ENCODE measurements at places on chromosomes 7 and 10.
A peak's percentile ranks its signal among the peaks of the same experiment; 100 is the strongest.

DNA sequence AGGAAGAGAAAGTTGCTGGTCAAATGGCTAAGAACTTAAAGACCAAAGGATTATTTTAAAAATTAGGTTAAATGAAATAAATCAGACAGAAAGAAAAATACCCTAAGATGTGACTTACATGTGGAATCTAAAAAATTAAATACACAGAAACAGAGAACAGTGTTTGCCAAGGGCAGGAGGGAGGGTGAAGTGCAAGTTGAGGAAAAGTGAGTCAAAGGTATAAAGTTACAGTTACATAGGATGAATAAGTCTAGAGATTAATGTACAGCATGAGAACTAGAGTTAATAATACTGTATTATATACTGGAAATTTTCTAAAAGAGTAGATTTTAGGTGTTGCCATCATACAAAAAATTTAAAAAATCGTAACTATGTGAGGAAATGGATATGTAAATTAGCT, 146.3 kb downstream of the MDFIC start:
- no peak for DNase-seq

DNA sequence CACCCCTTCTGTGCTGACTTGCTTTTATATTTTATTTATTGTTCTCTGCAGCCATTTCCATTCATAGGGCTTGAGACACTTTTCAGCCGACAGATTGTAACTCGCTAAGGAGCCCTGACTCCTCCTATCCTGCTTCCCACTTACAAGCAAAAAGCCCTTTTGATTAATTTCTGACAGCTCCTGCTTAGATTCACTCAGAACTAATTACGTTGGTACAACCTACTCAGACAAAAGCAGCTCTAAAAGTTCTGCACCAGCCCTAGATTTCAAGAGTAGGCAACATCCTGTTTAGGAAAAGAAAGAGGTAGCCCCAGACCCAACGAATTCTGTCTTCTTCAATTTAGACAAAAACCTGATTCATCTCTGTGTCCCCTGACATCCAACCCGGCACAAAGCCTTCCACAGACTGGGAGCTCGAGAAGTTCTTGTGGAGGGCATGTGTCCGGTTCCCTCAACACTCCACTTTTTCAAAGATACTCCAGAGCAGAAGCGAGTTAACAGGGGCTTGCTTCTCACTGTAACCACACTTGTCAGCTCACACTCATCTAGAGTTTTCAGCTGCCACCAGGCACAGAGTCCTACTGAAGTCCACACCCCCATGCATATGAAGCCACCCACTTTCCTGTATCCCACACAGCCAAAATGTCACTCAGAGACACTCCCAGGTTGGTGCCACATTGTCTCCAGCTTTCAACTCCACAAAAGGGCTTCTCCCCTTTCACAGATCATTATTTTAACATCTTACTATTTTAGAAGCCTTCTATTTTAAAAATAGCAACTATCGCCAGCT, 113.6 kb upstream of the NFE2L3 start:
- DNase-seq: no peak

GRCh38 chr7:1096156-1097119, 8.5 kb downstream of the GPER1 start:
- no peak for DNase-seq

DNA sequence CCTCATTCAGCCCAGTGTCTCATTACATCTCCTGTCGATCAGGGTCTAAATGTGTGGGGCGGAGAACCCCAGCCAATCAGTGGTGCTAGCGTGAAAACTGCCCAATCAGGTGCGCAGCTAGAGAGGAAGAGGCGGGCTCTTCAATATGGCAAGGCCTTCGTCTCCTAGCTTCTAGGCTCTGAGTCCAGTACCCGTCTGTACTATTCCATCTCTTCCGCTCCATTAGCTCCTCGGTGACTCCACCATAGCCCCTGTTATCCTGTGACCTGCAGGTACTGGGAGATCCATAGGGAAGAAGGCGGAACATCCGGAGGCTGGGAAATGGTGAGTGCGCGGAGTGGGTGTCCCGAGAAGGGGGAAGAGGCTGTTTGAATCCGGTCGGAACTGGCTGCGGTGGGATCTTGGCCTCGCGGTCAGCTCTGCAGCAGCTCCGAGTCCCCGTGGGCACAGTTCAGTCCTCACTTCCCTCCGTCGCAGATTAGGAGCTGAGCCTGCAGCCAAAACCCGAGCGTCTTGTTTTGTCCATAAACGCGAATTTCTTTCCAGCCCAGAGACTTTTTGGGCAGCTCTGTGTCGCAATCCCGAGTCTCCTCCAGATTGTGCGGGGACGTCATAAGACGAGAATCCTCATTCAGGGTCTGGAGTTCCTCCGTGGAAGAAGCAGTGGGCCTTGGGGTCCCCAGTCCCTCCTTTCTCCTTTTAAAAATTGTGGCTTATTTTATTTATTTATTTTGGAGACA, at the start of gene ZNF727:
TSS of gene ZNF727 (plus strand) at position 134 of the 740 bp plus-strand sequence. CDS start at position 322, 188 bp downstream.
- peak; percentile 88 for DNase-seq

- DNase-seq: no peak
Observed at GRCh38 chr10:61890430-61890829, 11.1 kb upstream of the ARID5B start.

- no peak for DNase-seq
Observed at GRCh38 chr7:149292462-149292823, 30.4 kb downstream of the ZNF783 start.

GRCh38 chr10:112907893-112908292, 42.2 kb upstream of the TCF7L2 start:
- DNase-seq: no peak

- no peak for DNase-seq
Observed at GRCh38 chr7:1289666-1290025, 57.0 kb downstream of the UNCX start.

GRCh38 chr10:26378861-26379294, 59.3 kb upstream of the APBB1IP start:
- no peak for DNase-seq
